ENCODE measurements at places on chromosomes 6 and 20. TPM values are rescaled to one million over a fixed set of nuclear protein-coding genes. Genes with fewer than 3 reads are reported as not detected.

Gene LY6G5C
- 2.4 TPM for total RNA-seq

Gene ZHX3
- 13.2 TPM for total RNA-seq

Gene ARFRP1
- 28.1 TPM for total RNA-seq

Gene RHAG
- not detected for total RNA-seq

Gene HLA-DOB
- 0.19 TPM for total RNA-seq

Gene TMEM217
- total RNA-seq = 19.7 TPM

Gene LGSN
- not detected for total RNA-seq
